ENCODE measurements at places on chromosomes 4 and X.
A peak's percentile ranks its signal among the peaks of the same experiment; 100 is the strongest.

- DNase-seq = no peak
Observed at GRCh38 chrX:18887825-18888212, 96.1 kb downstream of the PHKA2 start.

- DNase-seq = no peak
Observed at GRCh38 chrX:134810211-134810610, 151.9 kb upstream of the PLAC1 start.

GRCh38 chr4:114180481-114180880, 201.0 kb upstream of the ARSJ start:
- peak; percentile 54 for DNase-seq

- no peak for DNase-seq
Observed at GRCh38 chr4:3851881-3852280, 85.7 kb downstream of the ADRA2C start.

DNA sequence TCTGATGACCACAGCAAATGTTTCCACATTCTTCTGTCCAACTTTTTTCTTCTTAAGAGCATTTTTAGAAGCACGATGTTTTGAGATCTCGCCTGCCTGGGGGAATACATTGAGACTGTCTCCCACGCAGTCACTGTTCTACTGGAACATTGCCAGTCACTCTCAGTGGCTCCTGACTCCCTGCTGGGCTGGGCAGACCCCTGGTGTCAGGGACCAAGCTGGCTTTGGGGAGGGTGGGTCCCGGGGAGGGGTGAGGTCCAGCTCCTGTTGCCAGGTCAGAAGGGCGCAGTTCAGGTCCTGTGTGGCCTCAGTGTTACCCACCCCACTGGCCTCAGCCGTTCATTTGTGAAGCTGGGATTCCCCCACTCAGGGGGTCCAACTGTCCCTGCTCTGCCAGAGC, 18.9 kb upstream of the ABLIM2 start:
- no peak for DNase-seq

DNA sequence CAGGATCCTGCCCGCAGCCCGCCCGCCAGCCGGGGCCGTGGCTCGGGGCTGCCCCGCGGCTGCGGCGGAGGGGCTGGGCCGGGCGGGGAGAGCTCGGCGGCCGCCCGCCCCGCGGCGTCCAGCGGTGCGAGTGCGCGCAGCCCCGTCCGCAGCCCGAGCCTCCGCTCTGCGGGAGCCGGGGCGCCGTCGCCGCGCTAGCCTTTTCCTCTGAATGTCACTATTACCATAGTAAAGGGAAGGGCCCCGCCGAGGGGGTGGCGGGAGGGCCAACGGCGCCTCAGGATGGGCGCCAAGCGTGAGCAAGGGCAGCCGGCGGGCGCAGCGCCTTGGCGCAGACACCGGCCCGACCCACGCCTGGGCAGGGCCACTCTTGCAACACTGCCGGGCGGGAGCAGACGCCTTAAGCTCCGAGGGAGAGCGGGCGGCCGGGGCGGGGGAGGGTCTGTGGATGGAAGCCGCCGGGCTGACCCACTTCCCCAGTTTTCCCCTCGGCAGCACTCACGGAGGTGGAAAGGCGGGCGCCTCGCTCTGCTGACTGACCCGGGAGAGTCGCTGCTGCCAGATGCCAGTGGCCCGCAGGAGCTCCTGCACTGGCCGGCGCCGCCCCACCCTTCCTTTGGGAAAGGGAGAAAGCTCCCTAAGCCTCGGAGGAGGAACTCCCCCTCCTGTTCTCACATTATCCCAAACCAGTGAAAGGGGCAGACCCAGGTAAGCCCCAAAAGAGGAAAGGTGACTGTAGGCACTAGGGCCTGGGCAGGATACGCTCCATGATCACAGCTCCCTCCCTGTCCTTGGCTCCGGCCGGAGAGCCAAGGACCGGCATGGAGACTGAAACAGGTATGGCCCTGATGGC, 329.4 kb downstream of the HNRNPD start:
- DNase-seq = peak; percentile 44

- no peak for DNase-seq
Observed at GRCh38 chr4:99857307-99857706, 36.9 kb downstream of the LAMTOR3 start.

DNA sequence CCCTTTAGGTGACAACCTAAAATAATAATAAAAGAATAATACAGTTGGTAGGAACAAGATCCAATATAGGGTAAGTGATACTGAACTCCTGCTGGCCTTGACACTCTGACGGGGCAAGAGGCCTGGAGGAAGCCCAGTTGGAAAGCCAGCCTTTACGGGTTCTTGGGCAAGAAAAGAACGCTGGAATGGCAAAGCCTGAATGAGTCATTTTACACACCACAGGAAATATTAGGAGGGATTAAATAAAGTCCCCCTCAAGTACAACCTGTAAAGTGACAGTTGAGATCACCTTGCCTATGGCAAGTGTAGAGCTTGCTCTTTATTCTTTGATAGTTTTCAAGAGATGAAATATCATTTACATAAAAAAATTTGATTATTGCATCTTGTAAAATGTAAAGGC, 244.5 kb upstream of the TLL1 start:
- DNase-seq = no peak

GRCh38 chrX:20742106-20742505, 475.4 kb upstream of the RPS6KA3 start:
- DNase-seq = no peak

GRCh38 chr4:28227764-28228163, 1367.1 kb downstream of the STIM2 start:
- no peak for DNase-seq

DNA sequence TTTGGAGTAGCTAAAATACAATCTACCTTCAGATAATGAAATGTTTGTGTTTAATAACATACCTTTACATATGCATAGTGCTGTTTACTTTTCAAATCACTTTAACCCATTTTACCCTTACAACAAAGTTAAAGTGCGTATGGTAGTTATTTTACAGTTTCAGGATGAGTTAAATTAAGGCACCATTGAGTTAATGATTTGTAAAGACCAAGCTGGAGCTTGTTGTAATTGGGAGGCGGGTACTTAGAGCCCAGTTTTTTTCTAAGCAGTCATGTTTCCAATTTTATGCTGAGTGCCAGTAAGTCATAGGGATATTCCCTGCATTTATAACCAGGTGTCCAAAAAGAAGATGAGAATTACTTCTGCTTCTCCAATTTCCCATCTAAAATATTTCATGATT, 84.2 kb upstream of the NRK start:
- DNase-seq = no peak

DNA sequence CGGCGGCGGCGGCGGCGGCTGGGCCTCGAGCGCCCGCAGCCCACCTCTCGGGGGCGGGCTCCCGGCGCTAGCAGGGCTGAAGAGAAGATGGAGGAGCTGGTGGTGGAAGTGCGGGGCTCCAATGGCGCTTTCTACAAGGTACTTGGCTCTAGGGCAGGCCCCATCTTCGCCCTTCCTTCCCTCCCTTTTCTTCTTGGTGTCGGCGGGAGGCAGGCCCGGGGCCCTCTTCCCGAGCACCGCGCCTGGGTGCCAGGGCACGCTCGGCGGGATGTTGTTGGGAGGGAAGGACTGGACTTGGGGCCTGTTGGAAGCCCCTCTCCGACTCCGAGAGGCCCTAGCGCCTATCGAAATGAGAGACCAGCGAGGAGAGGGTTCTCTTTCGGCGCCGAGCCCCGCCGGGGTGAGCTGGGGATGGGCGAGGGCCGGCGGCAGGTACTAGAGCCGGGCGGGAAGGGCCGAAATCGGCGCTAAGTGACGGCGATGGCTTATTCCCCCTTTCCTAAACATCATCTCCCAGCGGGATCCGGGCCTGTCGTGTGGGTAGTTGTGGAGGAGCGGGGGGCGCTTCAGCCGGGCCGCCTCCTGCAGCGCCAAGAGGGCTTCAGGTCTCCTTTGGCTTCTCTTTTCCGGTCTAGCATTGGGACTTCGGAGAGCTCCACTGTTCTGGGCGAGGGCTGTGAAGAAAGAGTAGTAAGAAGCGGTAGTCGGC, 528 bp downstream of the FMR1 start:
- DNase-seq = peak; percentile 22

DNA sequence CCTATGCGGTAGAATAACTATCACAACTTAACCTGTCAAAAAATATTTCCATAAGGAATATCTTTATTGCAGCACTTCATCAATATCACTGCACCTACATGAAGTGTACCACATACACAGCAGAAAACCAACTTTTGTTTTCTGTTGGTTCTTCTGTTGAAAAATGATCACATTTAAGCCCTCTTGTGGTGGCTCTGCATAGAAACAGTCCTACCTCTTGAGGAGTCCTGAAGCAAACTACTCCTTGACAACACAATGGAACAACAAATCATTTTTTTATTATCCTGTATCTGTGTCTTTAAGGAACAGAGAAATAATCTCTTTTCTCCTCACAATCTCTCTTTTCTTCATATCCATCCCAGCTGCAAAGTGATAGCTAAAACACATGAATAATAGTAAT, 39.8 kb upstream of the ATOH1 start:
- no peak for DNase-seq

DNA sequence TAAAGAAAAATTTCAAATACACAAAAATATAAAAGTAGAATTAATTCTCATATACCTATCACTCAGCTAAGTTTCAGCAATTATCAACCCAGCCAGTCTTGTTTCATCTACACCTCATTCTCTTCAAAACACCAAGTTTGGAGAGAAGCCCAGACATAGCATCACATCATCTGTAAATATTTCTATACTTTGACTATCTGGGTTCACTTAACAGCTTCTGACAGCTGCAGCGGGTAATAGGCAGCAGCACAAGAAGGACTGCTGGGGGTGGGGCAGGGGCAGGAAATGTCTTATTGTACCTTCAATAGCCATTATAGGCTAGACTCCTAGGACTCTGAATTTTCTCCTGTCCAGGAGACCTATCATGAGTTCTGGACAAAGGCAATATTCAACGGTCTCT, 54.1 kb downstream of the PHF8 start:
- no peak for DNase-seq

GRCh38 chr4:65170768-65171514, 499.3 kb downstream of the EPHA5 start:
- no peak for DNase-seq

DNA sequence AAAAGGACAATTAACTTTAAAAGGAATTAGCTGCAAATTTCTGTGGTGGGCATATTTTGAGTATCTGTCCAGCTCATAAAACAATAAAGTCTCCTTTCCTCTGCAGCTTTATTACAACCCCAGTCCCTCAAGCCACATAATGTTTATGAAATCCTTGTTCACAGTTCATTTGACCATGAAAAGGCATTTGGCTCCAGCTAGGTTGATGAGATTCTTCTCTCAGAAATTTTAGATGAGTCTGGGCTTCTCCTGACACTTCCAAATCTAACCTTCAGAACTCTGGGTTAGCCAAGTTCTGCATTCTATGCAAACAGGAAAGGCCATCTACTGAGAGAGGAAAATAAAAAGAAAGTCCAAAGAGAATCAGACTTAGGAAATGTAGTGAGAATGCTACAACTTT, 156.8 kb downstream of the GRXCR1 start:
- DNase-seq = no peak

DNA sequence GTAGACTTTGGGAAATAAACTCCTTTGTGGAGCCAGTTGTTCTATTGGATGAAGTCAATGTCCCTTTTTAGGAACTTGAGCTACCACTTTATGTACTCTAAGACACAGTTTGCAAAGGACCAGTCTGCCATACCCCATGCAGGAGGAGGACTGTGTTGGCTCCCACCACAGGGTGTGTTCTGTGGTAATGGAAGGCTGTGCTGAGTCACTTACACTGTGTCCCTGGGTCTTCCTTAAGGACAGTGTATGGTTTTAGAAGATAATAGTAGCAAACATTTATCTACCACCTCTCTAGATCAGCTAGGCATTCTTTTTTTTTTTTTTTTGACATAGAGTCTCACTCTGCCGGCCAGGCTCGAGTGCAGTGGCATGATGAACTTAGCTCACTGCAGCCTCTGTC, 184.0 kb upstream of the PGRMC2 start:
- DNase-seq = no peak

GRCh38 chrX:52811065-52811625, at the start of gene XAGE5:
XAGE5 (plus strand) TSS chrX:52811287; CDS start chrX:52812567, 1,280 bp downstream.
- DNase-seq = no peak

GRCh38 chrX:104310090-104310489, 55.4 kb upstream of the ESX1 start:
- no peak for DNase-seq

GRCh38 chr4:147991543-147992283, 259.8 kb downstream of the ARHGAP10 start:
- no peak for DNase-seq

- peak; percentile 17 for DNase-seq
Observed at GRCh38 chr4:113899271-113900070, 80.0 kb downstream of the ARSJ start.

- DNase-seq = no peak
Observed at GRCh38 chr4:142615324-142615665, 230.8 kb downstream of the INPP4B start.

GRCh38 chr4:102601586-102602227, 100.5 kb downstream of the NFKB1 start:
- DNase-seq = no peak

- no peak for DNase-seq
Observed at GRCh38 chrX:83759872-83760271, 101.1 kb upstream of the CYLC1 start.

DNA sequence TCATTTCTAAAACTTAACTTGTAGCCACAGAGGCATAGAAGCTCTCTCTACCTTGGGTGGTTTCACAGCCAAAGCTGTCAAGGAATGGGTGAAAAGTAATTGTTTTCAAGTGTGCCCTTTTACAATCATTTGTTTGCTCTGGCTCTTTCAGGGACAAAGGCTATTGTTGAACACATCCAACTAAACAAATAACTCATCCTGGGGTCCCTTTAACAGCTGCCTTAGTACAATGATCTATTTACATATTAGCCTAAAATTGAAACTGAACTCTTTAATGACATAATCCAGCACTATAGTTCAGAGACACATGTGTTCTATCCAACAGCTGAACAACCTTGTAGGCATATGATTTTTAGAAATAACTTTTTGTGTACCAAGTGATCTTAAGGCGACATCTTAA, 3.7 kb downstream of the HHIP start:
- no peak for DNase-seq

DNA sequence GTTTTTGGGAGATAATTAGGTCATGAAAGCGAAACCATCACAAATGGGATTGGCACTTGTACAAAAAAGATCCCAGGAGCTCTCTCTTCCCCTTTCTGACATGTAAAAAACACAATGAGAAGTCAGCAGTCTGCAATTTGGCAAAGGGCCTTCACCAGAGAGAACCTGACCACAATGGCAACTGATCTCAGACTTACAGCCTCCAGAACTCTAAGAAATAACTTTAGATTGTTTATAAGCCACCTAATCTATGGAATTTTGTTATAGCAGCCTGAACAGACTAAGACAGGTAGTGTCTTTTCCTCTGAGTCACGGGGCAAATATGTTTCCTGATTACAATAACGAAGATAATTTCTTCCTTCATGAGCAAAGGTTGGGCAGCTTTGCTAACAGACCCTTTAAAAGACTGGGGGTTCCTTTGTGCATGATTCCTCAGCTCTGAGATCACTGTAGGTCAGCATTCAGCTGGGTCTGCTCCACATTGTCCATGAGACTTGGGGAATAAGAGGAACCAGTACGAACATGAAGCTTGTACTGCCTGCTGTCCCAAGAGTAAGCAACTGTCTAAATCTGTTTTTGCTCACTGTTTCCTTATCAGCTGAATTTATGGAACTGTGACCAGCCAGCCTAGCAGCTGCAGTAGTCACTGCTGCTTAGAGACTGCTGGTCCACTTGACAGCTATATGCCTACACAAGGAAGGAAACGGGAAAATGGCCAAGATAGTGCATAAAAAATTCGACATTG, 191.6 kb downstream of the ANAPC10 start:
- no peak for DNase-seq

- DNase-seq = no peak
Observed at GRCh38 chr4:150632639-150633038, 50.7 kb downstream of the MAB21L2 start.
